Stimulated activated CD4-positive, alpha-beta T cell treated with anti-CD3 and anti-CD28 coated beads, Interleukin-1b, Interleukin-23, amount 100 ng/mL, for 1 hour (primary cell): ENCODE measurements at places on chromosomes 12 and 14.

DNA sequence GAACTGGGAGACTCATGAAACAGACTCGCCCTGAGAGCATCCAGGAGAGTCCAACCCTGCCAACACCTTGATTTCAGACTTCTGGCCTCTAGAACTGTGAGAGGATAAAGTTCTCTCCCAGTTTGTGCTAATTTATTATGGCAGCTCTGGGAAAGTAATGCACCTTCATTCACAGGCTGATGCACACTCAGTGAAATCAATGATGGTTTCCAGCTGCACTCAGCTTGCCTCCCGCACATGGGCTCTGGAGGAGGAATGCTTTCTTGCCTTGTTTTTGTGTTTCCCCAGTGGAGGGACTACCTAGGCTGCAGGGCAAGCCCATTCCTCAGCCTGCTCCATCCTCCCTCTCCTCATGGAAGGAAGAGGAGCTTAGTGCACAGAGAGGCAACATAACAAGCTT is 45.7 kb downstream of the TMEM132C start:
- no peak for DNase-seq

DNA sequence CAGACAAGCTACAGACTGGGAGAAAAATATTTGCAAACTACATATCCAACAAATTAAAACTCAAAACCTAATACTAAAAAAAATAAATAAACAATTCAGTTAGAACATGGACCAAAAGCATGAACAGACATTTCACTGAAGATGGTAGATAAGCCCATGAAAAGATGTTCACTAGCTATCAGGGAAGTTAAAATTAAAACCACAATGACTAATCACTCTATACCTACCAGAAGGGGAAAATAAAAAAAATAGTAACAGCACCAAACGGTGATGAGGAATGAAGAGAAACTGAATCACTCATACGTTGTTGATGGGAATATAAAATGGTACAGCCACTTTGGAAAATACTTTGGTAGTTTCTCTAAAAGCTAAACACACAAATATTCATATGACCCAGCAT is 31.1 kb upstream of the DHRS7 start:
- DNase-seq: no peak

DNA sequence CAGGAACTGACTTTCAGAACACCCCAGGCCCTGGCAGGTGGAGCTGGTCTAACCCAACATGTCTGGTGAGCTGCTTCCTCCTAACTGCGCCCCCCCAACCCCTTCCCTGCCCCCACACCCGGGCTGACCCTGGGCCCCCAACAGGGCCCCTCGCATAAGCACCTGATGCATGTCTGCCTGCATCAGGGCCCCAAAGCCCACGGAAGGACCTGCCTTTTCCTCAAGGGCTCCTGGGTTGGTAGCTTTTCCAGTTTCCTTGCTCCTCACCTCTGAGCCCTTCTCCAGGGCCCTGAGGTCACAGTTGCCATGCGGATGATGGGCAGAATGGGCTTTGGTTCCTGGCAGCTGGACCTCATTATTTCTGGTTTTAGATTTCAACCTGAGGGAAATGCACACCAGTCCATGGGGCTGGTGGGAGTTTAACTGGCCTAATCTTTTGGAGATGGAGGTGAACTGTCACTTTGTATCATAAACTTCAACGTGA is 18.5 kb downstream of the TESC start:
- DNase-seq: no peak

- DNase-seq: no peak
Measured at GRCh38 chr14:54275997-54276725, 120.6 kb upstream of the CDKN3 start.

GRCh38 chr12:76240281-76240680 is 107.9 kb downstream of the BBS10 start:
- no peak for DNase-seq

GRCh38 chr12:77882709-77883108 is 52.0 kb downstream of the NAV3 start:
- DNase-seq: no peak
